ENCODE measurements at places on chromosomes 12 and 14. TPM values are rescaled to one million over a fixed set of nuclear protein-coding genes. Genes with fewer than 3 reads are reported as not detected.

Gene KERA
- not detected for total RNA-seq

Gene A2M
- 683 TPM for total RNA-seq

Gene LRRC10
- 3.1 TPM for total RNA-seq

Gene PAN2
- total RNA-seq, result 14.5 TPM

Data from right atrium auricular region (tissue), 2 donors.